ENCODE measurements at places on chromosomes 4 and X.

DNA sequence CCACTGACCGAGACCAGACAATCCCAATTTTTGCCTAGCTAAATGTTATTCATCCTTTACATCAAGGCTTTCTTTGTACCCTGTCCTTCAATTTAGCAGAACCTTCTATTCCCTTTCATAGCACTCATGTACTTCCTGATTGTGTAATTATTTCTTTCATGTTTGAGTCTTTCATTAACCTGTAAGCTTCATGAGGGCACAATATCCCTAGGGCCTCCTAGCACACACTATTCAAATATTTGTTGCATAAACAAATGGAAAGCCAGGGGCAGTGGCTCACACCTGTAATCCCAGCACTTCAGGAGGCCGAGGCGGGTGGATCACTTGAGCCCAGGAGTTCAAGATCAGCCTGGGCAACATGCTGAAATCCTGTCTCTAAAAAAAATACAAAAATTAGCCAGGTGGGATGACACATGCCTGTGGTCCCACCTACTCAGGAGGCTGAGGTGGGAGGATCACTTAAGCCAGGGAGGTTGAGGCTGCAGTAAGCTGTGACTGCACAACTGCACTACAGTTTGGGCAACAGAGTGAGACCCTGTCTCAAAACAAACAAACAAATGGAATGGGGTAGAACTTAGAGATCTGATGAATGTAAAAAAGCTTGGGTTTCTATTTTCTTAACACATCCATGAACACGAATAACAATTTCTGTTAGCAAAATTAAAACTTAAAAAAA lies 59.0 kb downstream of the SAT1 start:
- DNase-seq, result no peak

DNA sequence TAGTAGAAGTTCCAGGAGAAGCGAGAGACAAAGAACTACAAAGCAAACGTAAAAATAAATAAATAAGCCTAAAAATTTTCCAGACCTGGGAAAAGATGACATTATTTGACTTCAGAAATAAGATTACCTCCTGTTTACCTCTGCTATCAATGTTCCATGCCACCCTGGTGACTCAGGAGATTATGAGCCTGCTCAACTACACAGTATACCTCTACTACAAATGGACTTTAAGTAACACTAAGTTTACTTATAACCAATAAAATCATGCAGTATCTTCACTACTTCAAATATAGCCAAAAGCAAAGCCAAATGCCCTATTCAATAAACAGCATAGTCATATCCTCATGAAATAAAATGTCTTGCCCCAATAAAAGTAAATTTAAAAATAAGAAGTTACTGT lies 105.4 kb downstream of the CYLC1 start:
- DNase-seq, result no peak

DNA sequence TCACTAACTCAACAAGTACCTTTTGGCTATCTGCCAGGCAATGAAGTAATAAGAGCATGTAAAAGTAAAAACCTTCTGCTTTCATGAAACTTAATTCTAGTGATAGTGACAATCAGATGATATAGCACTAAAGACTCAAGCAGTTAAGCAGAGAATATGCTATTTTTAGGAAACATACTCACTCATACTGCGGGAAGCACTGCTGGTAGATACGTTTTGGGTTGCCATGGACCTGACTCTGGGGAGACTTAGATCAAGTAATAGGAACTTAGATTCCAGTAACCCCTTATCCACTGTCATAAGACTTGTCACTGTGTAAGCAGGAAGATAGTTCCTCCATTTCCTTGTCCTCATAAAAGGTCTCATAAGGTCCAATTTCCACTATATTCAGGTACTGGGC lies 386.3 kb downstream of the DMD start:
- no peak for DNase-seq

DNA sequence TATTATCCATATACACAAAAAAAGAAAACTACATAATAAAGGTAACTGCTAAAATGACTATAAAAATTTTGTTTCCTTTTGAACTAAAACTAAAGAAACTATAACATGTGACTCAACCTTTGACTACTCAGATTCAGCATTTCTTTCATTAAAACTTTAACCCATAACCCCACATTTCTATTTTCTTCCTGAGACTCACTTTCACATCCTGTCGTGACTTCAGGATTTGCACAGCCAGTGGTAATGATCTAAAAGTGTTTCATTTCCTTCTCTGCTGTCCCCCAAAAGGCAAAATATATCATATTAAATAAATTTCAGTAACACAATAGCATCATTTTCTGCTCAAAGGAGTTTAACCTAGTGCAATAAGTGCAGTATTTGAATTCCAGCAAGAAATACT lies 1022.4 kb upstream of the DIAPH2 start:
- no peak for DNase-seq

DNA sequence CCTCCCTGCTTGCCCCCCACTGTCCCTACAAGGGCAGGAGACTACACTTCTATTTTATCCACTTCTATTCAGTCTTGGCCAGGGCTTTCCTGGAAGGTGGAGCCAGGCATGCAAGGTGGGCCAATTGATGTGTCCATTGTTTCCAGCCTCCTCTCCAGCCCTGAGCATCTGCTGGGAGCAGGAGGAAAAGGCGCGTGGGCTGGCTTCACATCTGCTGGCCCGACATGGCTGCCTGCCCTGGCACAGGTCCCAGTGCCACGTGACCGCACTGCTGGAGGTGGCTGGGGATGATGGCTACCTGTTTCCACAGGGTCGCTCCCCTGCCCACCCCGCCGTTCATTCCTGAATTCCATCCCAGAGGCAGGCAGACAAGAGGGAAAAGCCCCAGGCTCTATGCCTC lies 247.7 kb downstream of the AFAP1 start:
- DNase-seq, result no peak

- DNase-seq, result no peak
Observed at GRCh38 chrX:10483191-10483831, 137.1 kb downstream of the MID1 start.

DNA sequence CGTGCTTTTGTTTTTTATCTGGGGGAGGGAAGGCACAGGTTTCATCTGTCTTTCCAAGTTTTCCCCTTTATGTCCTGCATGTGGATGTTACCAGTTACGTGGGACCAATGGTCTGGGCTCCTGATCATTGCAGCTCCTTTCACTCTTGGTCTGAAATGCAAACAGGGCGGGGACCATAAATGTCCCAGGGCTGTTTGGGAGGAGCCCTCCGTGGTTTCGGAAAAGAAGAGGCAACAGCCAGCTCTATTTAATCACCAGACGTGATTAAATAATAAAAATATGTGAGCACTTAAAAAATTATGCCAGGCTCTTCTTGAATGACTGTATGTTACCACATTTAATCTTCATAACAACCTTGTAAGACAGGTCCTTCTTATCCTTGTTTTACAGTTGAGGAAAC lies 30.8 kb upstream of the C1GALT1C1 start:
- DNase-seq, result no peak

GRCh38 chr4:145195167-145195952 lies 15.0 kb upstream of the OTUD4 start:
- DNase-seq, result no peak

DNA sequence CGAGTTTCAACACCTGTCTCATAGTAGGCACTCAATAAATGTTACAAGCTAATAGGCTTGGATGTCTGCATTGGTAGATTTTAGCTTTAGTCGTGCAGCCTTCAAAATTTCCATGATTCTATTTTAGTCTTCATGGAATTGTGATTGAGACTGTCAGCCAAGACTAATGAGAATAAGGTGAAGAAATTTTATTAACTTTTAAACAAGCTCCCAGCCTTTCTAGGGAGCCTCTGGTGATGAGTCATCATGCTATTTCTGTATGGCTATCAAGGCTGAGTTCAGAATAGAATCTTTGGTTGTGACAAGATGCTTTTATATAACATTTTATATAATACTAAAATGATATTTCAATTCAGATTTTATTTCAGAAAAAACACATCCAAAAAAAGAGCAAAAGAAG lies 685.8 kb downstream of the GABRG1 start:
- no peak for DNase-seq

DNA sequence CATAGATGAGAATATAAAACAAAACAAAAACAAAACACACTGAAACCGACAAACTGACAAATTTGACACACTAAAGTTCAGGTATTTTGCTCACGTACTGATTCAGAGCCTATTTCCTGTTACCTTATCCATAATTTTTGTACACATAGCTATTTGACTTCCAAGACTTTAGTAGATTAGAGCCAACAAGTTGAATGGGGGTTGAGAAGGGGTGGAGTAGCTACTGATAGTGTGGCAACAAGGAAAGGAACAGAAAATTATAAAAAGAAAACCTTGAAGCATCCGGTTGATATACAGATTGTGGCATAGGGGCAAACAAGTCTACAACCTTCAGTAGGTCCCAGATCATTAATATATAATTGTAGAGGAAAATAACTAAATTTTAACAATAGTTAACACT lies 92.3 kb upstream of the RASGEF1B start:
- no peak for DNase-seq

Measured in stimulated activated CD8-positive, alpha-beta memory T cell treated with anti-CD3 and anti-CD28 coated beads, Interleukin-4, amount 100 ng/mL, for 1 hour (primary cell).